ENCODE measurements at places on chromosomes 12 and 14.
A peak's percentile ranks its signal among the peaks of the same experiment; 100 is the strongest.

DNA sequence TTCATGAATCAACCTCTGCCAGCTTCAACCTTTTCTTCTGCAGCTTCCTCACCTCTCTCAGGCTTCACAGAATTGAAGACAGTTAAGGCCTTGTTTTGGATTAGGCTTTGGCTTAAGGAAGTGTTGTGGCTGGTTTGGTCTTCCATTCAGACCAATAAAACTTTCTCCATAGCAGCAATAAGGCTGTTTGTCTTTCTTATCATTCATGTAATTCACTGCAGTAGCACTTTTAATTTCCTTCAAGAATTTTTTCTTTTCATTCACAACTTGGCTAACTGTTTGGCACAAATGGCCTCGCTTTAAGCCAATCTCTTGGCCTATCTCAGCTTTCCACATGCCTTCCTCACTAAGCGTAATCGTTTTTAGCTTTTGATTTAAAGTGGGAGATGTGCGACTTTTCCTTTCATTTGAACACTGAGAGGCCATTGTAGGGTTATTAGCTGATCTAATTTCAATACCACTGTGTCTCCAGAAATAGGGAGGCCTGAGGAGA is 229.5 kb downstream of the IPO8 start:
- DNase-seq = no peak

DNA sequence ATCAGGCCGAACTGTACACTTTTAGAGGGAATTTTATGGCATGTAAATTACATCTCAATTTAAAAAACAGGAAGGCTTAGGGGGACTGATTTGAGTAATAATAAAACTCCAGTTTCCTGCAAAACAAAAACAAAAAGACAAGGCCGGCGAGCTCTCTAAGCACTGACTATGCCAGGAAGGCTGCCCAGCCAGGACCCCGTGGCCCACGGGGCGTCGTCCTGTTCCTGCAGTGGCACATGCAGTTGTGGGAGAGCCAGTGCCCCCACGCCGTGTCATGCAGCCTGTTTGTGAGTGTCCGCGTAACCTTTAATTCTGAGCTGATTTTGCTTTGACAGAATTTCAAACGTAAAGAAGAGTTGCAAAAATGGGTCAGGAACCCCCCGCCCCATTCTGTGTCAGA is 10.5 kb downstream of the XRCC3 start:
- DNase-seq = no peak

- no peak for DNase-seq
Measured at GRCh38 chr14:35180179-35180578, 57.8 kb downstream of the PRORP start.

DNA sequence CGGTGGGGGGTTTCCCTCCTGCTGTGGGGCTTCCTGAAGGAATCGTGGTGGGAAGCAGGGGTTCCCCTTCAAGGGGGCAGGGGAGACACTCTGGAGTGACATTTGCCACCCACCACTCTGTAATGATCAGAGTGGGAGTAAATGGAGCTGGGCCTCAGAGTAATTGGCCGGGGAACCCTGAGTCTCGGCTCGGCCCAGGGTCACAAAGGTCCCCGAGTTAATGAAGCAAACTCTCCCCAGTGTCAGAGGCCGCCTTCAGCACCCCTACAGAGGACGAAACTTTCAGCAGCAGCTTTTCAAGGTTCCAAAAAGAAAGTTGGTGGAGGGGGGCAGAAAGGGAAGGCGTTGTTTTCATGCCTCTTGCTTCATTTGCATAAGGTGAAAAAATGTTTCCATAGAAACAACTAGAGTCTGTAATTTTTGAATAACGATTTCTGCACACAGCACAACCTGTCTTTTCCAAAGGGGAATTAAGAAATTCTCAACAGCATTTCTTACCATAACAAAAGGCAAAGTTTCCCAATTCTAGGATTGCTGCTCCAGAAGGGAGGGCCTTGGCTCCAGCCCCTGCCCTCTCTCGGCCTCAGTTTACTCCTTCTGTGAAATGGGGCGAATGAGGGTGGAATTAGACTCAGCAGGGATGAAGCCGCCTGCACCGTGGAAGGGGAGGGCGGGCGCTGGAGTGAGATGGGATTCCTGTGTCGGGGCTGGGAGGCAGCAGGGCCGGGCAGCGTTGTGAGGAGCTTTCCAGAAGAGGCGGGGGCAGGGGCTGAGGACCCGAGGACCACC is 67.0 kb upstream of the BEGAIN start:
- DNase-seq = no peak

GRCh38 chr14:51293149-51293911 is 53.3 kb downstream of the TMX1 start:
- DNase-seq = no peak

DNA sequence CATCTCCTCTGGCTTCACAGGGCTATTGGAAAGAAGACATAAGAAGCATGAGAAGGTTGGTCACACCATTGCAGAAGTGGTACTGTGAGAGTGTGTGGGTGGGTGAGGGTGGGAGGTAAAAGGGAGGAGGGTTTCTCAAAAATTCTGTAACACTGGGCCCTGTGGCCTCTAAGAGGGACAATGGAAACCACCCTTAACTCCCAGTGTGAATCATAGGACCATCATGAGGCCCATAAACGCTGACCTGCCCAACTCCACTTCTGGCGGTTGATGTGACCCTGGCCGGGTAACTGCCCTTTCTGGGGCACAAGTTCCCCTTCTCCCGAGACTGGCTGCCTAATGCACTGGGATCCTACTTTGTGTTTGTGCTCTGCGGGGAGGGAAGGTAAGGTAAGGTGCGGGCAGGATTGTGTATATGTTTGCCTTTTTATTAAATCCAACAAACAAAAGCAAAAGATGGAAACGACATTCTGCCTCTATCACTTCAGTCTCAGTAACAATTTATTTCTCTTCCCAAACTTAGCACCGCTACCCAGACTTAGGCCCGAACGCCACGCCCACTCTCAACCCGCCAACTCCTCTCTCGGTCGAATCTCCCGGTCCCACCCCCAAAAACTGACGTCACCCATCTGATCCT is 551 bp downstream of the METTL1 start:
- DNase-seq = peak; percentile 62

- no peak for DNase-seq
Measured at GRCh38 chr12:11577658-11578260, 71.7 kb upstream of the ETV6 start.

DNA sequence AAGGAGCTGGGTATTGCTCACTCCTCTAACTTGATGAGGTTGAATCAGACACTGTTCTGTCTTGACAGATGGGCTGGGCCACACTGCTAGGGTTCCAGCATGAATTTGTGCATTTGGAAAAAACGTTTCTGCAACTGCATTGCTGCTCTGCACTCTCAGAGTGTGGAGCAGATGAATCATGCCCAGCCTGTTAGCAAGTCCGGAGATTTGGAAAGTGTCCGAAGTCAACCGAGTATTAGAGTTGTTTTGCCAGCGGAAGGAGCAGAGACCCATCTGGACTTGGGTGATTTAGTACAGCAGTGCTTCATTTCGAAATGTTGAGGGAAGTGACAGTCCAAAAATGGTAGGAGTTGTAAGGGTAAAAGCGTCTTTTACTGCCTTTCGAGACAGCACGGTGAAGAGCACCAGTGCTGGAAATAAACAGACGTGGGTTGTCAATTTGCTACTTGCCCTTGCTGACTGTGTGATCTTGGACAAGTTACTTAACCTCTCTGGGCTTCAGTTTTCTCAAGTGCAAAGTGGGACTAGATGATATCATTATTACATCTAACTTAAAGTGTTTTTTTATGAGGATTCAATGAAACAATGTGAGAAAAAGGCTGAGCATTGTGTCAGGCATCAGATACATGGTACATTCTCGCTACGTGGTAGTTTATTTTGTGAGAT is 139.5 kb downstream of the CHST11 start:
- no peak for DNase-seq

DNA sequence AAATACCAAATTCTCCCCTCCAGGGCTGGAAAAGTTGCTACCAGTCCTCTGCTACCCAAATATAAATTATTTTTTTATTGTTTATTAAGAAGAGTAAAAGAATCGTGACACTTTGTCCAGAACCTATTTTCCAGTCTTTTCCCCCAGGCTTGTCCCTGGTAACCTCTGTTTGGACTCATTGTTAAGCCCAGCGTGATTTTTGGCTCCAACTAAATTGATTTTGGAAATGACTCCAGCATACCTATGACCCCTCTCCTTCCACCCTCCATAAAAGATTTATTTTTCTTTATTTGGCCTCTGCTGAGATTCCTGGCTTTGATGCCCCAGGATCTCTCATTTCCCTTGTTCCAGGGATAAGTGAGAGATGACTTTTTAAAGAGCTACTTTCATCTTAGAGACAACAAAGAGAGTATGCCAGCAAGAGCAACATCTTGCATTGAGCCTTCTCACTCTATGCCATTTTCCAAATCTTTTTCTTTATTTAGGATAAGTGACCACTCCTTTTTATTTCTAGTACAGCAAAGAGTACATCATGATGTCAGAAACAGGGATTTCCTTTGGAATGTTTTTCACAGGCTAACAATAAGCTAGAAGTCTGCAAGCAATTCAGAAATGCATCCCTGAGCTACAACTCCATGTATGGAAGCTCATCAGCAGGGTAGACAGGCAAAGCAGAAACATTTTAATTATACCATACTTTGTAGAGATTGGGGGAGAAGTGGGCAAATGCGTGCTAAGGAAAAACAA is 75.8 kb downstream of the DAD1 start:
- no peak for DNase-seq

- DNase-seq = no peak
Measured at GRCh38 chr12:135138-135537, 68.6 kb downstream of the IQSEC3 start.

- DNase-seq = no peak
Measured at GRCh38 chr12:106894774-106895173, 60.9 kb upstream of the TMEM263 start.

DNA sequence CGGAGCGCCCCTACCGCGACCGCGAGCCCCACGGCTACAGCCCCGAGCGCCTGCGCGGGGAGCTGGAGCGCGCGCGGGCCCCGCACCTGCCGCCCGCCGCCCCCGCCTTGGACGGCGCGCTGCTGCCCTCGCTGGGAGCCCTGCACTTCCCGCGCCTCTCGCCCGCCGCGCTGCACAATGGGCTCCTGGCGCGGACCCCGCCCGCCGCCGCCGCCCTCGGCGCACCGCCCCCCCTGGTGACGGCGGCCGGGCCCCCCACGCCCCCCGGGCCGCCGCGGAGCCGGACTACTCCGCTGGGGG is 27.0 kb downstream of the LRCOL1 start:
- no peak for DNase-seq

DNA sequence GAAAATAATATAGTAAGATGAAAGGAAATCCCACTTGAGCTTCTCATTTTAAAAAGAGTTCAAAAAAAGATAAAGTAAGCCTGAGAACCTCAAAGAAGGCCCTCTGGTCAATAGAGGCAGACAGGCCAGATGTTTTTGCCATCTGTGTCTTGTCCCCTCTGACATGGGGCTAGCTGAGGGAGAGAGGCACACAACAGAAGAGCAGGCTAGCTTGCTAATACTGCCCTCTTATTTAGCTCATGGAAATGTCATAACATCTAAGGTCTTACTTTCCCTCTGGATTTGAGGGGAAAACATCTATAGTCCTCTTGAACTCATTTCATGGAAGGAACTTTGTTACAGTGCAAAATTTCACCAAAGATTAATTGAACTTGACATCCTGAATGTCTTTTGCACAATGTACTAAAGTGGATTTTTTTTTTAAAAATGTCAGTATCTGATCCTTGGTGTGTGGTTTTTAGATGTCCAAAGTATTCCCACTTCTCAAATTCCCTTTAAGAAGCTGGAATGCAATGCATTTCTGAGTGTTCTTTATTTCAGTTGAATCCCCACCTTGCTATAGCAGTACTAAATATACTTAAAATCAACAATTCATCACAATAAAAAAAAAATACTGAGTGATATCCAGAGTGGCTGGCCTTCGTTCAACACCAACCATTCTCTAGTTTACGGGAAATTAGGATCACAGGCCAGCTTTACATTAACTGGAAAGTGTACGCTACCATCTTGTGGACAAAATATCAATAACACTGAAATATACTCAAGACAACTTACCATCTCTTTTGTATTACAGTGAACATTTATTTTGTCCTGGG is 176.7 kb downstream of the PAH start:
- DNase-seq = no peak

DNA sequence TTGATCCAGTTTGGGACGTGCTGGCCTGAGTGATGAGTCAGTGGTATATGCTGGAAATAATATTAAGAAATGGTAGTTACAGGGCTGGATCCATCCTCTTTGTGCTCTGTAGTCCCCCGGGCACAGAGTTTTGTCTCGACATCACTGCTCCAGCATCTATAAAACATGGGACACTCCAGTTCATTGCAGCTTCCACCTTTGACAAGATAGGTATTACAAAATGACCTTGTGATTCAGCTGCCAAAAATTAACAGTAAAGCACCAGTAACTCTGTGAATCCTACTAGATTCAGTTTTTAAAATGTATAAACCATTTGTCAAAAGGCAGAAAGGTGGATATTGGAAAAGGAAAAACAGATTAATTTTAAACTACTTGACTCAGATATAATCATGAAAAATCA is 14.6 kb upstream of the GNG2 start:
- no peak for DNase-seq

DNA sequence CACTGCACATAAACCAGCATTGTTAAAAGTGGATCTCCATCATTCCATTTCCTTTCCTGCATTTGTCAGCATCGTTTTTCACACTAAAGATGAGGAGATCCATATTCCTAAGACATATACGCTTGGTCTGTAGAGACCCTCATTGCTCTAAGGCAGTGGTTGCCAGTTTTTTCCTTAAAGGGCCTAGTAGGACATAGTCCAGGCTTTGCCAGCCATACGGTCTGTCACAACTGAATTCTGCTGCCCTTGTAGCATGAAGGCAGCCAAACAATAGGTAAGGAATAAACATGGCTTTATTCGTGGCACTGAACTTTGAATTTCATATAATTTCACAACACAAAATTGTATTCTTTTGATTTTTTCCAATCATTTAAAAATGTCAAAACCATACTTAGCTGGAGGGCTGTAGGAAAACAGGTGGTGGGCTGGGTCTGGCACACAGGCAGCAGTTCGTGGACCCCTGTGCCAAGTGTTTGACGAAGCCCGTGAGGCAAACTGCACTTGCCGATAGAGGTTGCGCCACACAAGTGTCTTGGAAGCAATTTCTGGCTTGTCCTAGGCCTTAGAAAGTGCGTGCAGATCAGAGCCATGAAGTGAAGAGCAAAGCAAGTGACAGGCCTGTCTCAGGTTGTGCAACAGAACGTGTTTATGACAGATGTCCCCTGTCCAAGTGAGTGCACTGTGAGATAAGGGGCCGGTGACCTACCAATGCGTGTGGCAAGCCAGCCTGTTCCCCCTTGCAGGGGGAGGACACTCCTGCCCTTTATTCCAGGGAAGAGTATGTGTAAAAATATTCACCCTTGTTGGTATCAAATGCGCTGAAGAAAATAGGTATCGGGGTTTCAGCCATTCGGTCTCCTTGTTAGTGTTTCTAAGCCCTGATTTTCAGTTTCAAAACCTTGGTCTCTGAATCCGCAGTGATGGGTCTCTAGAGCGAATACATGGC is 916 bp upstream of the CHPT1 start:
- DNase-seq = no peak
